ENCODE measurements at places on chromosomes 3 and 15.

DNA sequence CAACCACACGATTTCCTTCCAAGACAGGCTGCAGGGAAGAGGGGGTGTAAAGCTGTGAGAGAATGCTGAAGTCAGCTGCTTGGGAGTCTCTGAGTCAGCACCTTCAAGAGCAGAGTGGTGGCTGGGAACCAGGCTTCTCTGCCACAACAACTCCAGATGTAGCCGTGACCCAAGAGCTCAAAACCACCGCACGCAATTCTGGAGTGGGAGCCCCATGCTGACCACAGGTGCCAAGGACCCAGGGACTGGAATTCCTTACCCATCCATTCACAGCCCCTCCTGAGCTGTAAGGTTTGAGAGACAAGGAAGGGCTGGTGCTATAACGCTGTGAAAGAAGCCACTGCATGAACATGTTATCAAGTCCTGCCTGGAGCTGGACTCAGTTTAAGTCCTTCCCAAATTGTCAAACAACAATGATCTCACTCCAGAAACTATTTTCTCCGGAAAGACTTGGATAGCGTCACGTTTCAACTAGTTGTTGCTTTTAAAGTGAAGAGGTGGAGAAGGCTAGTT is 61.4 kb downstream of the UMPS start:
- DNase-seq, result no peak

GRCh38 chr15:96183514-96183850 is 147.0 kb upstream of the NR2F2 start:
- DNase-seq, result no peak

GRCh38 chr3:177641206-177641605 is 443.9 kb upstream of the TBL1XR1 start:
- no peak for DNase-seq

GRCh38 chr3:27125821-27126501 is 243.2 kb downstream of the NEK10 start:
- no peak for DNase-seq

- no peak for DNase-seq
Observed at GRCh38 chr3:178602856-178603255, 66.6 kb downstream of the KCNMB2 start.

GRCh38 chr15:76360416-76360815 is 23.8 kb downstream of the ISL2 start:
- DNase-seq, result no peak

GRCh38 chr15:37876900-37877299 is 57.5 kb upstream of the TMCO5A start:
- DNase-seq, result no peak

GRCh38 chr3:21237638-21238037 is 513.4 kb downstream of the ZNF385D start:
- DNase-seq, result no peak

DNA sequence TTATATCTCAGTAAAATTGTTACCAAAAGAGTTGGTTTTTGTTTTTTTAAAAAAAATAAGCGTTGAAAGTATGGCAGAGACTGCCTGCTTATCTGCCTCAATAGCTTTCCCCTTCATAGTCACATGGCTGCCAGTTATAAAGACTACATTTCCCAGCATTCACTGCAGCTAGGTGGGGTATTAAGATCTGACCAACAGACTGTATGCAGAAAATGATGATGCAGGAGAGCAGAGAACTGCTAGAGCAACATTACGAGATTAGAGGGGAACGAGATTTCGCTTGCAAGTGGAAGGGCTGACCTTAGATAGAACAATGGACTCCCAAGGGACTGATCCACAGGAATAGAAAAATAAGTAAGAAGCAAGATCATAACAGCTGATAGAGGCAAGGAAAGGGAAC is 14.3 kb downstream of the RHOA start:
- DNase-seq, result no peak

DNA sequence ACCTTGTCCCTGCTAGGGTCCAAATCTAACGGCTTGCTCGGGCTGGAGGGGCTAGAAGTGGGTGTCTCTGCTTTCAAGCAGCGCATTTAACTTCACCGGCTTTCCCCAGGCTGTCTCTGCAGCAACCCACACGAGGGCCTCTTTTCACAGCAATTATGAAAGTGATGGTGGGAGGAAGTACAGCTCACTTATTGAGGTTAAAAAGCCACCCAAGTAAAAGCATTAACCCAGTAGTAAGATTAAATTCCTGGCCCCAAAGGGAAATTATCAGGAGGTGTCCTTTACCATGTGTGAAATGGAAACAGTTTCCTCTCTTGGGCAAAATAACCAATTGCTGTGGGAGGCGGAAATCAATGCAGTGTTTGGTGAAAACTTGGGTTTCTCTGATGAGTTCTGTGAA is 41.1 kb downstream of the NGRN start:
- no peak for DNase-seq

DNA sequence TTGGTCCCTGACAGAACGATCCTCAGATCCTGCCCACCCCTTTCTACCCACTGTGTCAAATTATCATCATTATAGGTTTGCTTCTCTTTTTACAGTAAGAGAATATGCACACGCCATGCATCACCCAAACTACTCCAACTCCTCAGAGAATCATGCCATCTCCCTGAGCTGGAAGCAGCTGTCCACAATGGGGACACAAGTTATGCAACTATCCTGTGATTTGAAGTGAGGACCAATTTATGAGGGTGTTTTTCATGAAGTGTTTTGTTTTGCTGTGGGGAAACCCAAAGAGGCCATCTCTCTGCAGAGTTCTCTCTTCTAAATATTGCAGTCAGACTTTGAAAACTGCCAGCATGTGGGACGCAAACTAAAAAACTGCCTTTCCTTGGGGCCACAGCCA is 35.8 kb upstream of the TNFSF10 start:
- no peak for DNase-seq

- DNase-seq, result no peak
Observed at GRCh38 chr3:26752466-26752865, 129.9 kb downstream of the LRRC3B start.

DNA sequence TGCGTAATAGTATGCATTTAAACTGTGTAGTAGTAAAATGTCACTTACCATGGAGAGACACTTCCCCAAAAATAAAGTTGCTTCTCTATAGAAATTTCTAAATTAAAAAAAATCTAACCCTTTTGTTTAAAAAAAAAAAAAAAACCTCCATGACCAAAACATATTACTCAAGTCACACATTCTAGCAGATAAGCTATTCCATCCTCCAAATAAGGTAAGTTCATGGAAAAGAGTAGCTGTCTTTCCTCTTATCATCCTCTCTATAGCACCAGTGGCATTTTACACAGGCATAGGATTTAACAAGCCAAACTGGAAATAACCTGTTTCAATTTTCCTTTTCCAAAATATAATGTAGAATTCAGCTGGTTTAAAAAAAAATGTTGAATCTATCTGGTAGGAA is 57.4 kb downstream of the LRRFIP2 start:
- DNase-seq, result no peak

DNA sequence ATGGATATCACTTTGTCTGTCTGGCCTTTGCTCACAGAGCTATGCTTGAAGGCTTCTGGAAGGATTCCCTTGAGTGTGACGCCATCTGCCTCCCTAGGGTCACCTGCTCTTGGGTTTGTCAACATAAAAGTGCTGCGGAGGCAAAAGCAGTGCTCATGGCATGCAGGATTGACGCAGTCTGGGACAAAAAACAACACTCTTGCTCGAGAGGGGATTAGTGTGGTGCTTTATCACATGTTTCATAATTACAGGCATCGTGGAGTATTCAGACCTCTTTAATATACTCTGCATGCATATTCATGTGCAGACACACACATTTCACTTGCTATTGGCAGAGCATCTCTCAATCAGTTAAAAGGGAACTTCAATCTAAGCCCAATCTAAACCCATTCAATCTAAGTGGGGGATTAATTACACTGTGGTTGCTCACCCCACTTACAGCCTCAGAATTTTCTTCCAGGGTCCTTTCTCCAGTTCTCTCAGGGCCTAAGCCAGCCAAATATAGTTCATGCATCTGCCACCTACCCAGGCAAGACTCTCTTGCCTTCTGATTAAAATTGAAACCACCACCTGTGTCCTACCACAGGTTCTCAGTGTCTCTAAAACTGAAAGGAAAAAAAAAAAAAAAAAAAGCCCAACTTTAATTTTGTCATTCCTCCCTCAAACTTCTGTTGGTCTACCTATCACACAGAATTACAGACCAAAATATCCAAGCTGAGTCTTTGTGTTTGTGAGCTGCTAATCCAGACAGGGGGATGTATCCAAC is 75.6 kb downstream of the BFSP2 start:
- DNase-seq, result no peak

GRCh38 chr15:57697588-57697987 is 8.9 kb upstream of the POLR2M start:
- DNase-seq, result no peak
